ENCODE measurements at places on chromosomes 16 and 17.
A peak's percentile ranks its signal among the peaks of the same experiment; 100 is the strongest.

DNA sequence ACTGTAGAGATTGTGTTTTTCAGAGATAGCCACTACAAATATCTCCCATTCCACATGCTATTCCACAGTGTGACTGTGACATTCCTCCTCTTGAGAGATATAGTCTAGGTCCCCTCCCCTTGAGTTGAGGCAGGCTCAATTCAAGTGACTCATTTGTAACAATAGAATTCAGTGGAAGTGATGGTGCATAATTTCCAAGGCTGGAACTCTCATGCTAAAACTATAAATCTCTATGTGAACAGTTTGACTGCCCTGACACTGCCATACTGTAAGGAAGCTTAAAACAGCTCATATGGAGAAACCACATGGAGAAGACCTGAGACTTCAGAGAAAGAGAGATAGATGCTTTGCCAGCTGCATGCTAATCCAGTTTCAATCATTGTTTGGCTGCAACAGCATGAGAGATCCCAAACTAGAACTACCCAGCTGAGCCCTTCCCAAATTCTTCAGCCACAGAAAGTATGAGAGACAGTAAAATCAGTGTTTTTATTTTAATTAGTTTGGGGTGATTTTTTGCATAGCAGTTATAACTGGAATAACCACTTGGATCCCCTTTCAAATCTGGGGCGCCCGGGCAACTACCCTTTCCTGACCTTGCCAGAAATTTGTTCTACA is 19.5 kb upstream of the CSNK2A2 start:
- DNase-seq, result no peak

- no peak for DNase-seq
These were observed 11.6 kb downstream of the COPZ2 start for GRCh38 chr17:48025904-48026501.

DNA sequence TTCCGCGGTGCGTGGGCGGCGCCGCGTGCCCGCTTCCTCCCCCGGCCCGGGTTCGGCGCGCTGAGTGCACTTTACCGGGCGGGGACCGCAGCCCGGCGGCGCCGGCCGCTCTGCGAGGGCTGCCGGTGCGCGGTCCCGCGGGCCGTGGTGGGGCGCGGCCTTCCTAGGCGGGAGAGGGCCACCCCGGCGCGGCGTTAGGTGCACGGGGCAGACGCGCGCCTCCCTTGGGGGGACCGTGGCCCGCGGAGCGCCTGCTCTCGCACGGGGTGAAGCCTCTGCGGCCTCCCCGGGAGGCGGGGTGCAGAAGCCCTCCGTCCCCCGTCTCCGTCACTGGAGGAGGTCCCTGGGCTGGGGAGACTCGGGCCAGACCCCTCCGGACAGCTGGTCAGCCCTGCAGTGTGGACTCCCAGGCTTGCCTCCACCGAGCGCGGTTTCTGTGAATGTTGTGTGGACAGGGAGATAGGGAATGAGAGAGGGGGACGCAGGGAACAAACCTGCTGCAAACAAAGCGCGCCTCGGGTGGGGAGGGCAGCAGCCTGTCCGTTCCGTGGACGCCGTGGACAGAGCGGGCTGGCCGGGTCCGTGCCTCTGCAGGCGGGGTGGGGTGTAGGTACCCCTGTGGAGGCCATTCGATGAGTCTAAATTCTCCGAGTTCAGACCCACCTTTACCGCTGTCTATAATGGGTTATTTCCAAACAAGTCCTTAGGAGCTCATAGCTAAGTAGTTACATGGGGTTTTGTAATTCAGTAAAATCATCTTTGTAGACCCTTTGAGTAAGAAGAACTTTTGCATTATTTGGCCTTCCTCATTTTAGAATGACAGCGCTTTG is 721 bp downstream of the TBCD start:
- no peak for DNase-seq

GRCh38 chr16:89397331-89397861 is 93.0 kb downstream of the ANKRD11 start:
- no peak for DNase-seq

DNA sequence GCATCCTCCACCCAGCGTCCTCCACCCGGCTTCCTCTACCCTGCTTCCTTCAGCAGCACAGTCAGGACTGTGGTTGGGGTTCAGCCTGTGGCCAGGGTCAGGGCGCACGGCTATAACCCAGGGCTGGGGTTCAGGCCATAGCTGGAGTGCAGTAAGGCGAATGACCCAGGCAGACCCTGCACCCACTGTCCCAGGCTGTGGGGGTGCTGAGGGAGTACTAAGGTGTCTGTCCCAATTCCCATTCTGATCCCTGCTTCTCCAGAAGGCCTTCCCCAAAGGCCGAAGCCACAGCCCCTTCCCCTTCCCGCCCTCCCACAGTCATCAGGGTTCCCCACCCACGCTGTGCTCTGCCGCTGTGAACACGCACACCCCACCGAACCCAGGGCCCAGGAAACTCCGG is 12.4 kb downstream of the EMC6 start:
- DNase-seq, result no peak

GRCh38 chr17:71689782-71690181 is 431.0 kb upstream of the SOX9 start:
- DNase-seq, result no peak

- DNase-seq, result peak; percentile 33
These were observed 19.1 kb downstream of the C16orf95 start for GRCh38 chr16:87297918-87298631.

DNA sequence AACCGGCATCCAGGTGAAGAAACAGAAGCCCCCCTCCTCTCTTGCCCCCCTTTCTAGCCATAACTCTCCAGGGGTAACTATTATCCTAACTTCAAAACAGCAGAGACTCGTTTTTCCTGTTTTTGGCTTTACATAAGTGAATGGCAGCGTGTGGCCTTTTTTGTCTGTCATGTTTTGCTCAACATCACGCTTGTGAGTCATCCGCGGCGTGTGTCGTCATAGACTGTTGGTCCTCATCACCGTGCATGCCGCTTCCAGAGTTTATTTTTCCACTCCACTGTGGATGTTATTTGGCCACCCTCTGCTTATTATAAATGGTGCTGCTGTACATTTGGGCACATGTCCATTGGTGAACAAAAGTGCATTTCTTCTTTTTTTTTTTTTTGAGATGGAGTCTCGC is 52.6 kb downstream of the ERN1 start:
- DNase-seq, result no peak

- DNase-seq, result no peak
These were observed 23.7 kb downstream of the ITPRIPL2 start for GRCh38 chr16:19137201-19138128.

DNA sequence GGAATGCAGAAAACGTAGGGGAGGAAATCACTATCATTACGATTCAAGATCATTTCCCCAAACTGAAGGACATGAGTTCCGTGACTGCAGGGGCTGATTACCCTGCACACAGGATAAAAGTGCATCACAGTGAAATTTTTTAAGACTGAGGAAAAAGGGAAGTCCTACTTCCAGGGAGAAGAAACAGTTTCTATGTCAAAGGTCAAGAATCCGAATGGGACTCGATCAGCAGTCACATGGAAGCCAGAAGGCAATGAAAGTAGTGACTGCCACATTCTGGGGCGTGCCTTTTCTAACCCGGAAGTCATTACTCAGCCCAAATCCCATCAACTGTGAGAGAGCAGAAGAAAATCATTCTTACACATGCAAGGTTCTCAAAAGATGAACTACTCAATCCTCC is 12.1 kb downstream of the ZZEF1 start:
- peak; percentile 11 for DNase-seq

GRCh38 chr16:79950932-79951719 is 350.6 kb upstream of the MAF start:
- no peak for DNase-seq

- no peak for DNase-seq
These were observed 4.4 kb upstream of the MYO1C start for GRCh38 chr17:1496869-1497268.

DNA sequence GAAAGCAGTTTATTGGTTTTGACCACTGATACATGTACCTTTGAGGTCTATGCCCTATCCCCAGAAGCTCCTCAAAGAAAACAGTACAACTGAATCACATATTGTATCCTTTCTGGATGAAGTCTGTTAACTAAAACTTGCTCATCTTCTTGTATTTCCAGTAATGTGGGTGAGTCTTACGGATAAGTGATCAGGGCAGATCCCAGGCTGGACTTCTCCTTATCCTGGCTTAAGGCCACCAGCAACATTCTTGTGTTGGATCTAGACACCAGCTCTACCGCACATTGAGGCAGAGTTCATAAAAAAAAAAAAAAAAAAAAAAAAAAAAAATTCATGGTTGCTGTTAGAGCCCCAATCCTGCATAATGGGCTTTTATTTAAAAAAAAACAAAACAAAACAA is 536.7 kb upstream of the HSBP1 start:
- DNase-seq, result no peak

- DNase-seq, result no peak
These were observed 1.8 kb downstream of the ODF4 start for GRCh38 chr17:8341456-8341855.

DNA sequence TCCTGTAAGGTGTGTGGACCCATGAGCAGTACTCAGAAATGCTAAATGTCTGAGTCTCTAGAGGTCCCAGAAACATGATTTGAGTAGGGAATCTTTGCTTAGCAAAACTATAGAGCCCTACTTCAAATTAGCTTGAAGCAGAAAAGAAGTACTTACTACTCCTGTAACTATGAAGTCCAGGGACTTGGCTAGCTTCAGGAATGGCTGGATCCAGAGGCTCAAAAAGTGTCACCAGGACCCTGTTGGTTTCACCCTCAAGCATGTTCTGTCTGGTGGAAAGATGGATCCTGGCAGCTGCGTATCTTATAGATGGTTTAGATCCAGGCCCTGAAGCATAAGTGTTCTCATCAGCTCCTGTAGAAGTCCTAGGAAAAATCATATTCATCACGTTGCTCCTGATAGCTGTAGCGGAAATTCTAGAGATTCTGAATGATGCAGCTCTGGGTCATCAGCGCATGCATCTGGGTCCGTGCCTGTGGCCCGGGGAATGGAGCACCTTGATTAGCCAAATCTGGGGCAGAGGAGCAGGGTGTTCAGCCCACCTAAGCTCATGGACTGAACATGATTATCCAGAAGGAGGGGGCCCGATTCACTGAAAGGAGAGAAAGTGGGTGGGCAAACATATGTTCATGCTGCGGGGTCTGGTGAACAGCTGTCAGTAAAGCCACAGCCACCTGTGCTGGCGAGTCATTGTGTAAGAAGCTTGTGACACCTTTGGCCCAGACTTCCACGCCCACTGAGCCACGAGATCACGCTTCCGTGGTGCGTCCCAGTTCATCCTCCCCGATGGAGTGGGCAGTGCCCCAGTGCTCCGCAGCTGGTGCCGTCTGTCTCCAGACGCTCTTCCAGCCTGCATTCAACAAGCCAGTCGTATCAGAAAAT is 260.6 kb downstream of the CPPED1 start:
- DNase-seq, result no peak

DNA sequence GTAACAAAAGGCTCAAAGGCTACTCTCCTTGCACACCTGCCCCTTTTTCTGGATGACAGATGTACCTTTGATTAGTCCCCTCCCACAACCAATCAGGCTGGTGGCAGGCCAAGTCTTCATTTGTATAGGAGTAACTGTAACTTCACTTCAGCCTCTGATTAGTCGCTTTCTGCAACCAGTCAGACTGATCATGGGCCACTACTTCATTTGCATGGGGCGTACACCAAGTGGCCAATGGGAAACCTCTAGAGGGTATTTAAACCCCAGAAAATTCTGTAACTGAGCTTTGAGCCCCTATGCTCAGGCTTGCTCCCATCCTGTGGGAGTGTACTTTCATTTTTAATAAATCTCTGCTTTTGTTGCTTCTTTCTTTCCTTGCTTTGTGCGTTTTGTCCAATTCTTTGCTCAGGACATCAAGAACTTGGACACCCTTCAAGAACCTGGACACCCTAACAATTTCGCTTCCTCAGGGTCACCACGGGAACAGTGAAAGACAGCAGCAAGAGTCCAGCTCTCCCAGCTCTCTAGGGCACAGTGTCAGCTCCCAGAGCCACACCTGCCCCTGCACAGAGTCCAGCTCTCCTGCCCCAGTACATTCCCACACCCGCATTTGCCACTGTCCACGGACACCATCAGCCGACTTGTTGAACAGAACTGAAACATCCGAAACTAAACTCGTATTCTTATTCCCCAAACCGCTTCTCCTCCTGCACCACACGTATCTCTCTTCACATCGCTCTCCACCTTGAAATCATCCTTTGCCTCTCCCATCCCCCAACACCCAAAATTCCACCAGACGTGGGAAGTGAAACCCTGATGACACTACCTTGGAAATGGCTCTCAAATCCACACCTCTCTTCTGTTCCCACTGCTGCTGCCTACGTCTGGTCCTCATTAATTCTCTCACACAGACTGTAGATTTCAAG is 53.4 kb downstream of the ABCC12 start:
- DNase-seq, result no peak
